CD4-positive, alpha-beta memory T cell (primary cell): ENCODE measurements at places on chromosomes 3 and 15. TPM values are rescaled to one million over a fixed set of nuclear protein-coding genes. Genes with fewer than 3 reads are reported as not detected.

The CLK3 gene
- polyA plus RNA-seq: 94.1 TPM

The SV2B gene
- polyA plus RNA-seq: not detected

The LRRC31 gene
- polyA plus RNA-seq: not detected

The USP3 gene
- 61.6 TPM for polyA plus RNA-seq

The GOLGA6L7 gene
- not detected for polyA plus RNA-seq

The SERPINI2 gene
- not detected for polyA plus RNA-seq

The B3GNT5 gene
- 0.08 TPM for polyA plus RNA-seq

The MYD88 gene
- 104 TPM for polyA plus RNA-seq

The MUC20 gene
- polyA plus RNA-seq: 0.54 TPM

The C3orf49 gene
- polyA plus RNA-seq: not detected

The ROPN1 gene
- polyA plus RNA-seq: not detected

The SNRK gene
- 39.8 TPM for polyA plus RNA-seq

The CD200 gene
- 1.2 TPM for polyA plus RNA-seq

The ESYT3 gene
- not detected for polyA plus RNA-seq

The DPPA2 gene
- not detected for polyA plus RNA-seq

The LDHAL6B gene
- polyA plus RNA-seq: not detected

The A4GNT gene
- not detected for polyA plus RNA-seq

The HIGD2B gene
- polyA plus RNA-seq: not detected

The CD200R1 gene
- 27.6 TPM for polyA plus RNA-seq

The LRRK1 gene
- not detected for polyA plus RNA-seq

The PAQR5 gene
- polyA plus RNA-seq: not detected

The ARPIN gene
- polyA plus RNA-seq: not detected

The MCTP2 gene
- polyA plus RNA-seq: 5.2 TPM

The OXTR gene
- polyA plus RNA-seq: 0.15 TPM

The COLQ gene
- 2.8 TPM for polyA plus RNA-seq

The SACM1L gene
- polyA plus RNA-seq: 39.1 TPM

The FGF7 gene
- polyA plus RNA-seq: not detected

The MOBP gene
- polyA plus RNA-seq: not detected

The STAC gene
- polyA plus RNA-seq: not detected

The CLDN16 gene
- not detected for polyA plus RNA-seq

The TRPM1 gene
- polyA plus RNA-seq: not detected

The CLEC3B gene
- not detected for polyA plus RNA-seq

The IL17RE gene
- 1.6 TPM for polyA plus RNA-seq

The SAXO2 gene
- polyA plus RNA-seq: not detected

The NANOGP8 gene
- polyA plus RNA-seq: not detected

The C3orf62 gene
- 0.76 TPM for polyA plus RNA-seq

The LRTM1 gene
- polyA plus RNA-seq: not detected

The MTFMT gene
- polyA plus RNA-seq: 19.7 TPM

The SLC22A14 gene
- 0.10 TPM for polyA plus RNA-seq

The RLBP1 gene
- not detected for polyA plus RNA-seq

The MON1A gene
- polyA plus RNA-seq: 15.2 TPM
